ENCODE measurements at places on chromosomes 3 and 15.

GRCh38 chr3:17514597-17514996 is 227.8 kb downstream of the TBC1D5 start:
- no peak for DNase-seq

GRCh38 chr15:67175643-67176071 is 78.8 kb downstream of the AAGAB start:
- DNase-seq: no peak

- DNase-seq: no peak
Observed at GRCh38 chr3:111311126-111311525, 230.9 kb upstream of the CD96 start.

- DNase-seq: no peak
Observed at GRCh38 chr3:165210727-165211126, 14.5 kb upstream of the SLITRK3 start.

GRCh38 chr3:171615686-171616085 is 155.5 kb upstream of the TNIK start:
- no peak for DNase-seq

DNA sequence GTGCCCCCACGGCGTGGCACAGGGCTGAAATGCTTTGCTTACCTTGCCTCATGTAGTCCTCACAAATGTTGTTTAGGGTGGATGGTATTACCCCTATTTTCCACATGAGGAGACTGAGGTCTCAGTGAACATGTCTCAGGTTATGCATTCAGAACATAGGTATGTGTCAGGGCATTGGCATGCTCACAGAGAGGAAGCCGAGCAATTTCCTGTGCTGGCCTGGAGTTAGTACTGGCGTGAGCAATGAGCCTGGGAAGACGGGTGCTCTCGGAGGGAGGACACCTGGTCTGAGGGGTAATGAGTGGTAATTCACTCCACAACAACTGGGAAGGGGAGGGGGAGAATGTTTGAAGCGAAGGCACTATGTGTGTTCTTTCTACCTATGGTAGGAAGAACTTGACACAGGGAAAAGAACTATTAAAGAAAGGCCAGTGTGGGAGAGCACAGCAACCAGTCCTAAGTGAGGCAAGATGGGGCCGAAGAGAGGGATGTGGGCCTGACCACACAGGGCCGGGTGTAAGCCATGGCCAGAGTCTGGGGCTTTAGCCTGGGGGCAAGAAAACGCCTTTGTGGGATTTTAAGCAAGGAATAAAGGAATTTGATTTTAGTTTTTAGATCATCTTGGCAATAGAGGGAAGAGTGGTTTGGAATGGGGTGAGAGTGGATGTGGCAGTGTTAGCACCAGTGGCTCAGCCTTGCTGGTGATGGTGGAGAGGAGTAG is 4.9 kb upstream of the FAM131A start:
- no peak for DNase-seq

DNA sequence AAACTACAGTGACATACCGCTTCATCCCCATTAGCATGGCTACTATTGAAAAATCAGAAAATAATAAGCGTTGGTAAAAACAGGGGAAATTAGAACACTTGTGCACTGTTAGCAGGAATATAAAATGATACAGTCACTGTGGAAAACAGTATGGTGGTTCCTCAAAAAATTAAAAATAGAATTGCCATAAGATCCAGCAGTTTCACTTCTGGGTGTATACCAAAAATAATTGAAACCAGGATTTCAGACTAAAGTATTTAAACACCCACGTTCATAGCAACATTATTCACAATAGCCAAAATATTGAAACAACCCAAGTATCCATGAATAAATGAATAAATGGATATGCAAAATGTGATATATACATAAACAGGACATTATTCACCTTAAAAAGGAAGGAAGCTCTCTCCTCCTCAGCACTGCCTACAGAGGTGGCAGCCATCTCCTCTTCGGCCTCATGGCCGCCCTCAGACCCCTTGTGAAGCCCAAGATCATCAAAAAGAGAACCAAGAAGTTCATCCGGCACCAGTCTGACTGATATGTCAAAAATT is 34.1 kb downstream of the NGLY1 start:
- no peak for DNase-seq

- DNase-seq: no peak
Observed at GRCh38 chr15:66655997-66656396, 46.0 kb upstream of the SMAD6 start.

Data from activated T-helper 1 cell treated with anti-CD3 and anti-CD28 coated beads, Interleukin-12 subunit alpha, Interleukin-12 subunit beta, Interleukin-2, Interleukin-4 antibody, amounts not matched to agents 30 ng/mL and 10 ng/mL and 1 ng/mL, durations not matched to agents 14 hours and 24 hours and 36 hours (primary cell).